ENCODE measurements at places on chromosomes 16 and 17.

DNA sequence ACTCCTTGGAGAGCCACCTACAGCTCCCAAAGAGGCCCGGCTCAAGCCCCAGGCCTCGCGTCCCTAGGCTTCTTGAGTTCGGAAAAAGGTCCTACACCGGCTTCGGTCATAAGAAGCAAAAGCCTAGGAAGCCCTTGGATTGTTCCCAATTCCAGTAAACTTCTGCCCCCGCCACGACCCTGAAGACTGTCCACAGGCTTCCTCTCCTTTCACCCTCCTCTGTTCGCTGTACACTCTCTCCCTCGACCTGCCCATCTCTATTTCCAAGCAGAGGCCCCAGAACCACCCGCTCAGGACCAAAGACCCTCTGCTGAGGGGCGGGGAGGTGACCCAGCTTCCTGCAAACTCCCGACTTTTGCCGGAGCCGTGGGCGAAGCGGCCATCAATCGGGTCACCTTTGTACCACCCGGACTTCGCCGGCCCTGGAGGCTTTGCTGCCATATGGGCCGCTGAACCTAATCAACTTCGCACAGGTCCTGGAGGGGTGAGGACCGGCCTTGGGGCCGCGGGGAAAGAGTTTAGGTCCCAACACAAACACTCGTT is 2.7 kb downstream of the HOXB2 start:
- no peak for DNase-seq

- peak; percentile 56 for DNase-seq
These were observed 7.1 kb upstream of the FTSJ3 start for GRCh38 chr17:63834431-63835166.

DNA sequence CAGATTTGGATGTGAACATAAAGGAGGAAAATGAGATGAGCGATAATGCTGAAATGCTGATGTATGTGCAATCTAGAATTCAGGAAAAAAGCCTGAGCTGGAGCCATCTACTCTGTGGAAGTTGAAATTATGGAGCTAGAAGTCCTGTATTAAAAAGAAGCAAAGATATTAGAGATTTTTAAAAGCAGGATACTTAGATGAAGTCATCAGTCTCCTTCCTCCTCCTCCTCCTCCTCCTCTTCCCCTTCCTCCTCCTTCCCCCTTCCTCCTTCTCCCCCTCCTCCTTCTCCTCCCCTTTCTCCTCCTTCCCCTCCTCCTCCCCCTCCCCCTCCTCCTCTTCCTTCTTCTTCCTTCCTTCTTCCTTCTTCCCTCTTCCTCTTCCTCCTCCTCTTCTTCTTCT is 823.8 kb upstream of the CA10 start:
- no peak for DNase-seq

DNA sequence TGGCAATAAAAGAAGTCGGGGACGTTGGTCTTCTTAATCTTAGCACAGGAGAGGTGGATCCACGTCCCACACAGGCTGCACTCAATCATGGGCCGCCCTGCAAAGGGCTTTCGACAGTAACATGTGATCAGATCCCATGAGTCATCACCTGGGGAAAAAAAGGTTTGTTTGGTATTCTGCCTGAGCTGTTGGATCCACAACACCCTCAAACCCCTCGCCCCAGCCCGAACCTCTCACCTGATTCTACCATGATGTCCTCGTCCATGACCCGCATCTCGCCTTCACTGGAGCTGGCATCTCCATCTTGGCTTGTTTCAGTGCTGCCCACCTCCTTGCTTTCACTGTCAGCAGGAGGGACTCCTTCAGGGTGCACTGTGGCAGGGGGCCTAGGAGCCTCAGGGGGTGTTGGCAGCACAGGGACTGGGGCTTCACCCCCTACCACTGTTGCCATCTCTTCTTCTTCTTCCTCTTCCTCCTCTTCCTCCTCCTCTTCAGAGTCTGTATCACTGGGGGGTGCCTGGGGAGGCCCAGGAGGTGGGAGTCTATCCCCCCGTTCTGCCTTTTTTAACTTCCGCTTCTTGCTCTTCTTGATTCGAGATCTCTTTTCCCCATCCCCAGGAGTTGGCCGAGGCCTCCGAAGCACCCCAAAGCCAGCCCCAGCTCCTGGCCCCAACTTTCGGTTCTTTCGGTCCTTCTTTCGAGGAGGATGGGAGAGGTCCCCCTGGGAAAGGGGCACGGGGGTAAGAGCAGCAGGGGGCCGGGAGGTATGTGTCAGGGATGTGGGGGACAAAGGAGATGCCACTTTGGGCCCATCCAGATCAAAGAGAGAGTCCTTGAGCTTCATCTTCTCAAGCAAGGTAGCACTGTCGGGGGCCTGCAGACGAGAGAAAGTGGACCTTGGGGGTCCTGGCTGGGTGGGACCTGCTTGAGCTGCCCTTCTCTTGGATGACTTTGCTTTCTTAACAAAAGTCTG is 1.7 kb upstream of the DVL2 start:
- no peak for DNase-seq

- DNase-seq: no peak
These were observed 117.7 kb upstream of the TMEM97 start for GRCh38 chr17:28201315-28201714.

GRCh38 chr17:78255029-78255656 is 23.7 kb downstream of the TMEM235 start:
- no peak for DNase-seq

DNA sequence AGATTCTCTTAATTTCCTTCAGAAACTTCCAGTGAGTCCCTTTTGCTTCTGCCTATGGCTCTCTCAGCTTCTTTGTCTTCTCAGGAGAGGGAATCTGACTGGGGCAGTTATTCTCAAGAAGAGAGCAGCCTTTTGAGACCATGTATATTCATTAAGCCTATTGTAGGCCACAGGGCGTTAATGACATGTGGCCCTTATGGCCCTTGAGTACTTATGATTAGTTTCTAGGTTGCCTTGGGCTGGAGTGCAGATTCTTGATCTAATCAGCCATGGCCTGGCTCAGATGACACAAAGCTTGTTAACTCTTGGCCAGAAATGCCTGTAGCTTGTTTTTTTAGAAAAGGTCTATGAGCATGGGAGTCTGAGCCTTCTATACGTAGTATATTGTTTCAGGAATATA is 17.4 kb downstream of the MFSD11 start:
- no peak for DNase-seq

GRCh38 chr16:57903656-57904055 is 67.3 kb downstream of the CNGB1 start:
- no peak for DNase-seq

DNA sequence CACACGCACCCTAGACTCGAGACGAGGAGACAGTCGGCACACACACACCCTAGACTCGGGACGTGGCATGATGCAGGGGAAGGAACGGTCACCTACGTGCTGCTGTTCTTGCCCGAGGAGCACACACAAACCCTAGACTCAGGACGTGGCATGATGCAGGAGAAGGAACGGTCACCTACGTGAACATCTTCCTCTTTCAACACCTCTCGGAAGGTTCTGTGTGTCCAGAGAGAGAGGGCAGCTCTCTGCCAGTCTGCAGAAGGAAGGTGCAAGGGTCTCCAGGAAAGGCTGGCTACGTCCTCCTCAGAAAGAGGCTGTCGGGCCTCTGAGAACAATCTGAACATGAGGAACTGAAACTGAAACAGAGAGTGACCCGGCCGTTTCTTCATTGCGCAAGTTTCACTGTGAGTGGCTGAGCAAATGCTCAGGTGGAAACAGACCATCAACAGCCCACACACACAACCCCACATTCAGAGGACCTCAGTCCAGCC is 43.4 kb downstream of the ZNF276 start:
- DNase-seq: no peak

DNA sequence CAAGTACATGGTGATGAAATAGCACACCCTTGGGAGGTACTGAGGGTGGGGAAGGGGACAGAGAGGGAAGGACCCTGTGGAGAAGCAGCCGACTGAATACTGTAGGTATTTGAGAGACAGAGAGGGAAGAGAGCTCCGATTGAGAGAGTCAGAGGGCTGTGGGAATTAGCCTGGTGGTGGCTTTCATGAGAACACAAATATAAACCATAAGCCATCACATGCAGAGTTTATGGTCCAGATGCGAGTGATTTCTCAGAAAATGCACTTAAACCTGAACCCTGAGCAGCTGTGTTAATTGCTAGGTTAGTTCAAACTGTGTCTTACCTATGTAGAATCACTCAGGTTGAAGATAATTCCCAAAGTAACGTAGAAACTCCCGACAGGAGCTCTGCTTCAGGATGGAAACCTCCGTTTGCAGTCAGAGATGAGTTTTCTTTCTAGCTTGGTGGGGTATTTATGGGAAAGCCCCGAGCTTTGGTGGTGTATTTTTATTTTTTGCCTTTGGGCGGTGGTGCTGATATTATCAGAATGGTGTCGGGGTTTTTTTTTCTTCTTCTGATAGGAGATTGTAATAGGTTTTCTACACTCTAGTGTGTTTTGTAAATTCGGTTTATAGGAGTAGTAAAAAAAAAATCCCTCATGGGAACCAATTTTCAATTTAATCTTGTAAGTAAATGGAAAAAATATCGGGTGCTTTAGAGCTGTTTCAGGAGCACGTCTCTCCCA is 184.9 kb upstream of the CACNG5 start:
- DNase-seq: no peak

GRCh38 chr17:29178750-29179231 is 1.4 kb downstream of the MYO18A start:
- DNase-seq: no peak

DNA sequence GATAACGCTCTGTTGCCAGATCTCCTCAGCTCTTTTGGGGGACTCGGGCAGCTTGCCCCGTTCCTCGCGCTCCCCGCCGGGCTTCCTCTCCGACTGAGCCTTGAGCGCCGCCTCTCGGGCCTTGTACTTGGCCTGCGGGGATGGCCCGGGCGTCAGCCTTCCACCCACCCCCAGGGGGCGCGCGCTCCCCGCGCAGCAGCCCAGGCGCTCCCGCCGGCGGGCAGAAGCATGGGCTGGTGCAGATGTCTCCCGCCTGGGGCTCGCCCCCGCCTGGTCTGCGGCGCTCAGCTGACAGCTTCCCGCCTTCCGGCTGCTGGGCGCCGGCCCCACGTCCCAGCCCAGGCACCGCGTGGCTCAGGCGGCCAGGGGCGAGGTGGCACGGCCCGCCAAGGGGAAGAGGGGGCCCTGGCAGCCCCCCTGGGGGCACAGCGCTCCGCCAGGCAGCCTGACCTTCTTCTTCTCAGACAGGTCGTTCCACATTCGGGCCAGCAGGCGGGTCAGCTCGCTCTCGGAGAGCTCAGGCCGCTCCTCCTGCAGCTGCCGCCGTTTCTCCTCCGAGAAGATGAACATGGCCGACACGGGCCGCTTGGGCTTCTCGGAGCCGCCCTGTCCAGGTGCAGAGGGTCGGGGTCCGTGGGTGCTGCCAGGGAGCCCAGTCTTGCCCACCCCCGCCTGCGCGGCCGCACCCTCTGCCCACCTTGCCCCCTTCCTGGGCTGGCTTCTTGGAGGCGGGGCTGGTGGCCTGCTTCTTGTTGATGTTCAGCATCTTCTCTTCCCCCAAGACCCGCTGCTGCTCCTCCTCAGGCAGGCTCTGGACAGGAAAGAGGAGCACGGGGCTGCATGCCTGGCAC is 8.9 kb downstream of the UBTF start:
- DNase-seq: peak; percentile 86

GRCh38 chr17:15109608-15110007 is 155.5 kb downstream of the PMP22 start:
- no peak for DNase-seq

DNA sequence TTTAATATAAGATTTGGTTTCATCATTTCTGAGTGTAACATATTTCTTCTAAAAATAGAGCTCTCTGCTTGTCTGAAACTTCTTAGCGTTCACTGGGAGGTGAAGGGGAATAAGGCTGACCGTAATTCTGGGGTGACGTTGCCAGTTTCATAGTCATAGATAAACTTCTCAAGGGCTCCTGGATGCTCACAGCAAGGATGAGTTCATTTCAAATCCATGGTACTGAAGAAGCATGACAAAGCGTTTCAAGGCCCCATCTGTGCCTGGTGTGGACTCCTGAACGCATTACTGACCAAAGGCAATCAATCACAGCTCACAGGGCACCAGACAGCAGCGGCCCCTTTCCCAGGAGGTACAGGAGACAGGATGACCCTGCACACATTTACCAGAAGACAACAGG is 12.0 kb upstream of the EVPL start:
- no peak for DNase-seq

DNA sequence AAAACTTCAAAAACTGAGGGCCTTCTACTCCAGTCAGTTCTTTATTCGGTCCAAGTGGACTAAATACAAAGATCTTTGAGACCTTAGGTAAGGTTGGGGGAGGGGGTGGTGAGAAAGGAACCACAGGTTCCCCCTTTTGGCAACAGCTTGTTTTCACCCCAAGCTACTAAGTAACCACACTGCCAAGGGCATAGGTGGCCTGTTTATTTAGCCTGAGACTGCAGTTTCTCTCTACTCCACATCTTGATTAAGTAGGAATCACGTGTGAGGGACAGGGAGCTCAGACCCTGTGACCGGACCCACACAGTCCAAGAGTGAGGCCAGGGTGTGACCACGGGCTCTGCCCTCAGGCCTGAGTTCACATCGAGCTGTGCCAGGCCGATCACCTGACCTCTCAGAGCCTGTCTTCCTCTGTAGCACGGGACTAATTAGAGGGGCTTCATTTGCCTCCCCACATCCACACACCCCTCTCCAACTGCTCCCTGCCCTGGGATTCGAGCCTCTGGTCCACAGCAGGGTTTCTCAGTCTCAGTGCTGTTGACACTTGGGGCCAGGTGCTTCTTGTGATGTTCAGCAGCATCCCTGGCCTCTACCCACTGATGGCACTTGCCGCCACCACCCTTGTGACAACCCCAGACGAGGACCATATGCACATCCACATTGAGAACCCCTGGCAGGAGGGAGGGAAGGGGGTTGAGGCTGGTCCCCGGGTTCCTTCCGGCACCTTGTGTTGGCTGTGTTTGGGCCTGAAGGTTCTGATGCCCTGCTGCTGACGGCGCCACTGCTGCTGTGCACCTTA is 17.8 kb downstream of the ST6GALNAC2 start:
- DNase-seq: no peak

- DNase-seq: no peak
These were observed 3.9 kb upstream of the TRPV1 start for GRCh38 chr17:3613124-3613523.

GRCh38 chr17:28918295-28918694 is 15.4 kb upstream of the DHRS13 start:
- no peak for DNase-seq

- no peak for DNase-seq
These were observed 1.6 kb downstream of the CA4 start for GRCh38 chr17:60151355-60151754.

DNA sequence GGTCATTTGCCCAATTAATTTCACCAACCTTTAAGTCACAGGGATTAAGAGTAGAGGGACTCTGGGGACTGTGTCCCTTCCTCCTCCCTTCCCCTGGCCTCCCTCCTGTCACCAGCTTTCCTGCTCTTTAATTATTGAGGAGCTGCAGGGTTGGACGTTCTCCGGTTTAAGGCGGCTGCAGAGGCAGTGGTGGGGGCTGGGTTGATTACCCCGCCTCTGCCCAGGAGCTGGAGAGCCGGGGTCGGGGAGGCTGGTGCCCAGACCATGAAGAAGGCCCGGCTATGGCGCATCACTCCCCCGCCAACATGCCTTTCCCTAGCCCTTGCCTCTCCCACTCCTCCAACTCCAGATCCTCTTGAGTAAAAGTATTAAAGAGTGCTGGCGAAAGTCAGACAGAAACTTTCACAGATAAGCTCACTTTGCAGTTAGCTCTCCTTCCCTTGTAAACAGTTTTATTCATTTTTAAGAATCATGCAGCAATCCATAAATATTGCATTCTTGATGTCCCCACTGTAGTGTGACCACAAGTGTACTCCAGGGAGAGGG is 1.1 kb upstream of the FOXJ1 start:
- DNase-seq: no peak

All from neural crest cell (in vitro differentiated cells).